ENCODE measurements at places on chromosomes 3 and 15. TPM values are rescaled to one million over a fixed set of nuclear protein-coding genes. Genes with fewer than 3 reads are reported as not detected.

The ADAMTS17 gene
- total RNA-seq, result 0.33 TPM

The RCN2 gene
- total RNA-seq, result 45.3 TPM

The THBS1 gene
- total RNA-seq, result 6,983 TPM

The PCCB gene
- 36.0 TPM for total RNA-seq

The COPS2 gene
- total RNA-seq, result 88.3 TPM

The SLC28A1 gene
- not detected for total RNA-seq

The KAT2B gene
- total RNA-seq, result 15.2 TPM

The NMD3 gene
- 53.9 TPM for total RNA-seq

The CHRFAM7A gene
- 0.60 TPM for total RNA-seq

The DAPK2 gene
- total RNA-seq, result 4.7 TPM

The SLC2A2 gene
- not detected for total RNA-seq

The MESP2 gene
- not detected for total RNA-seq

The IQCF5 gene
- total RNA-seq, result not detected

The PCBP4 gene
- 13.1 TPM for total RNA-seq

The PTX3 gene
- 213 TPM for total RNA-seq

The ISG20 gene
- total RNA-seq, result 66.4 TPM

The ANKUB1 gene
- not detected for total RNA-seq

The ATP10A gene
- 0.54 TPM for total RNA-seq

The FBXW12 gene
- not detected for total RNA-seq

The PRRT3 gene
- total RNA-seq, result 0.52 TPM

The ITPKA gene
- 0.11 TPM for total RNA-seq

The AGBL1 gene
- not detected for total RNA-seq

The TICRR gene
- total RNA-seq, result 0.69 TPM

The CA12 gene
- 0.60 TPM for total RNA-seq

The EPHB3 gene
- total RNA-seq, result 0.09 TPM

The SCAMP2 gene
- 17.0 TPM for total RNA-seq

The SACM1L gene
- total RNA-seq, result 44.6 TPM

The HOMER2 gene
- 0.98 TPM for total RNA-seq

The CRELD1 gene
- total RNA-seq, result 32.6 TPM

The CCDC9B gene
- total RNA-seq, result 12.4 TPM

The SHF gene
- total RNA-seq, result 6.0 TPM

The RAB6B gene
- 1.0 TPM for total RNA-seq

The CFAP100 gene
- total RNA-seq, result not detected

The SPINK8 gene
- not detected for total RNA-seq

The DUOXA2 gene
- total RNA-seq, result not detected

The TMEM266 gene
- not detected for total RNA-seq

The ATP13A4 gene
- total RNA-seq, result 0.09 TPM

The NPAP1 gene
- not detected for total RNA-seq

The SCAP gene
- total RNA-seq, result 46.6 TPM

The POPDC2 gene
- 0.17 TPM for total RNA-seq

The IGSF11 gene
- total RNA-seq, result under 0.01 TPM

The GP5 gene
- 0.22 TPM for total RNA-seq

The CHST13 gene
- total RNA-seq, result not detected

The B3GALNT1 gene
- 8.5 TPM for total RNA-seq

The ABCC5 gene
- 19.1 TPM for total RNA-seq

The THPO gene
- total RNA-seq, result under 0.01 TPM

The COL6A5 gene
- total RNA-seq, result not detected

The CGNL1 gene
- total RNA-seq, result 37.0 TPM

The CSTA gene
- total RNA-seq, result not detected

The KCNMB3 gene
- total RNA-seq, result 2.9 TPM

The TGM5 gene
- total RNA-seq, result not detected

The SKOR1 gene
- 0.11 TPM for total RNA-seq

The GFM1 gene
- 101 TPM for total RNA-seq

The GPR176 gene
- 8.0 TPM for total RNA-seq

The CD80 gene
- total RNA-seq, result not detected

The CACNA2D2 gene
- total RNA-seq, result under 0.01 TPM

The CCRL2 gene
- total RNA-seq, result 0.26 TPM

The CD86 gene
- not detected for total RNA-seq

The PRSS50 gene
- total RNA-seq, result not detected
